ENCODE measurements at places on chromosomes 7 and 10. TPM values are rescaled to one million over a fixed set of nuclear protein-coding genes. Genes with fewer than 3 reads are reported as not detected.
A peak's percentile ranks its signal among the peaks of the same experiment; 100 is the strongest.

- no peak for DNase-seq
Observed at GRCh38 chr7:4123346-4123745, 558.7 kb upstream of the FOXK1 start.

GRCh38 chr10:43870968-43871439, 222.3 kb upstream of the ZNF32 start:
- no peak for DNase-seq

DNA sequence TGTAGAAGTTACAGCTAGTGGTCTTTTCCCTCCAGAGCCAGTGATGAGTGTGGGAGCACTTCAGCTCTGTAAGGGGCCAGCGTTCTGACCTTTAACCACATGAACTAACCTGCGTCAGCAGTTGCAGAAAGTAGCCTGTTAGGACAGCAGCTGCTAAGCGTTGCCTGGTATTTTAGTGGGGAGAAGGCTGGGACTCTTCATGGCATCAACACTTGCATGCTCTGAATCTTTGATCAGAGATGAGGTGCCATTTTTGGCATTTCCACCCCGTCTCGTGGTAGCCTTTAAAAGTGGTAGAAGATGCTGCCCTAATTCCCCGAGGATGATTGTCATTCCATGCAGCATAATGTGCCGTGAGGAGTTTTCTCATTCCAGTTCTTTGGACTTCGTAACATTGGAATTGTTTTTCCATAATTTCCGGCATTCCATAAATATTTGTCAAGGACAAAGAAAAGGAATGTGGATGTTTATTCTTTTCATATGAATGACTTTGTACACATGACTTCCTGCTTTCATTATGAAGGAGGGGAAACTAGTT, 92.2 kb downstream of the AVL9 start:
- no peak for DNase-seq

DNA sequence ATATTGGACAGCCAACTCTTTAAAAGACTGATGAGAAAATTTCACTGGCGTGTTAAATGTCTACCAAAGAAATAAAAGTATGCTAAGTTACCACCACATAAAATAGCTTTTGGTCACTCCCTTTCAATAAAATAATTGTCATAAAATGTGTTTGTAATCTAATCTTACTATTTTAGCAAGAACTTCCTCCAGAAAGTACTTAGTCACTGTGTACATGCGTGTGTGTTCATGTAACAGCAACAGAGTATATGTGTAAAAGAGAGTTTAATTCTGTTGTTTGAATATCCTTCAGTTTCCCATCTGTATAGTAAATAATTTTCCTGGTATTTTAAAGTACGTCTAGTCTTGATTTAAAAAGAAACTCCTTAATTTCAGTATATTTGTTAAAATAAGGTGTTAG, 35.0 kb upstream of the WASL start:
- DNase-seq: no peak

Gene CASTOR2
- total RNA-seq: 4.9 TPM

- DNase-seq: no peak
Observed at GRCh38 chr10:32110790-32111189, 54.6 kb upstream of the KIF5B start.

Gene SP8
- 0.15 TPM for total RNA-seq

DNA sequence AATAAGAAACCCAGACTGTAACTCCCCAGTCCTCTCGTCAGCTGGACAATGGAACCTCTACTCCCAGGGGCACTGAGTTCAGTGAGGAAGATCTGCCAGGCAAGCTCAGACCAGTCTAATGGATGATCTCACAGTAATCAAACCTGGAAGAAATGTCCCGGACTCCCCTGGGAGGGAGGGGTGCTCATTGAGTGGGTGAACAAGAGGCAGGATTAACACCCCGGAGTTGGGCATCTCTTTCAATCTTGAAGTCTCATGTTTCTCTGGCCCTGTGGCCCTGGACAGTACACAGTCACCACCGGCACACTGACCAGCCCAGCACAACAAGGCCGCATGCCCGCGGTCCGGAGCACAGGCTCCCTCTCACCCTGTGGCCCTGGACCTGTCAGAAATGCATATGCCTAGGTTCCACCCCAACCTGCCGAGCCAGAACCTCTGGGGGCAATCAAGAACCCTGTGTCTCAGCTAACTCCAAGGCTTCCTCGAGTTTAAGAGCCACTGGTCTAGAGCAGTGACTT, 27.8 kb downstream of the CXCL12 start:
- DNase-seq: no peak

DNA sequence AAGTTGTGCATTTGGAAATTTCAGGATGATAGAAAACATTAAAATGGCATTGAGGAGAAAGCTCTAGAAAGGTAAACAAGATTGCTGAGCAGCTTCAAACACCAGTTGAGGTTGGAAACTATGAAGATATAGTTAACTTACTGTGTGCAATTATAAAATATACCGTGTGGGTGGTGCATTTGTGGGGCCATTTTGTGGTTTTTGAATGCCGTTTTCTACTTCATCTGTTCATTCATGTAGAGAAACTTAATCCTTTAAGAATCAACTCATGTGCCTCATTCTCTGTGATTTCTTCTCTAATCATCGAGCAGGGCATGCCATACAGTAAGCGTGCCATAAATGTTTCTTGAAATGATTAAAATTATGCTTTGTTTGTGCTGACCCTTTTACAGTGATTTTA, 232.8 kb upstream of the TEX47 start:
- DNase-seq: no peak

Gene ANKRD1
- total RNA-seq: not detected

Gene ASCC1
- total RNA-seq: 19.2 TPM

- peak; percentile 35 for DNase-seq
Observed at GRCh38 chr7:25580141-25580540, 351.9 kb upstream of the NPVF start.

- DNase-seq: no peak
Observed at GRCh38 chr7:55730197-55730596, 132.4 kb downstream of the SEPTIN14 start.

Gene MYL10
- total RNA-seq: not detected

GRCh38 chr10:101085846-101086245, 24.1 kb downstream of the KAZALD1 start:
- no peak for DNase-seq

Gene TMEM196
- total RNA-seq: not detected

Gene CFAP70
- total RNA-seq: 0.72 TPM

Gene FAM25C
- total RNA-seq: not detected

DNA sequence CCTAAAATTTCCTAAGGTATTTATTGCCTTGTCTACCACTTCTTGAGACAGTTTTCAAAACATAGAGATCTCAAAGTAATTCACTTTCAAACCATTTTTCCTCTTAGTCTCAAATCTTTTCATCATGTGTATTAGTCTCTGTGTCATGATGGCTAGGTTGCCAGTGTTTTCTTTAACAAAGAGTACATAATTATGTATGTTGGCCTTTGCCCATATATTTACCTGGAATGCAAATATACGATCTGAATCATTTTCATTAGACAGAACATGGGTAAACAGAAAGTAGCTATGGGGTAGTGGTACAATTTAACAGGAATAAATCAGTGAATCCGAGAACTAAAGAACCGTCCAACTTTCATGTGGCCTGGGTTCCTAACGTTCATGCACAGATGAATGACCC, 852.1 kb upstream of the MBL2 start:
- DNase-seq: no peak

All from colonic mucosa (tissue), 4 donors.